Hindlimb muscle (tissue), 1 donor: ENCODE measurements at places on chromosomes 1 and 21.

GRCh38 chr1:1602968-1603506, 3.1 kb upstream of the FNDC10 start:
- no peak for DNase-seq

- DNase-seq = no peak
These were observed 23.8 kb upstream of the LRRC8C start for GRCh38 chr1:89608984-89609725.

- peak; percentile 34 for DNase-seq
These were observed 3.3 kb upstream of the C1orf174 start for GRCh38 chr1:3903141-3904005.

DNA sequence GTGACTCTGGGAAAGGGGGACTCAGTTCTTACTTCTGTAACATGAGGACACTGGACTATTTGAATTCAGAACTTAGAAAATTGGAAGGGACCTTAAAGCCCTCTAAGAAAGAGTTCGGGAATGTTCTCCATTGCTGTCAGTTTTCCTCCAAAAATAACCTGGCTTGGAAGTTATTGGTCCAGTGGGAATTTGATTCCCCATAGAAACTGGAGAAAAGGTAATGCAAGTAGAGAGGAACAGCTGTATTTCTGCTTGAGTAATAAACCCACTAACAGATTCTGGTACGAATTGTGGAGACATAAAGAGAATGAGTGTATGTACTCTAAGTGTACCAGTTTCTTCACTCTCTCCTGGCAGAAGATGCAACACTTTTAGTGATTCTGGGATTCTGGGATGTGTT, 1.8 kb downstream of the ZBED6 start:
- no peak for DNase-seq

- no peak for DNase-seq
These were observed 25.9 kb downstream of the S100A6 start for GRCh38 chr1:153509729-153510354.

GRCh38 chr1:26706315-26706714, 10.5 kb downstream of the ARID1A start:
- DNase-seq = no peak
